Activated CD4-positive, alpha-beta T cell treated with anti-CD3 and anti-CD28 coated beads for 36 hours (primary cell): ENCODE measurements at places on chromosomes 4 and X. TPM values are rescaled to one million over a fixed set of nuclear protein-coding genes. Genes with fewer than 3 reads are reported as not detected.

The PHKA1 gene
- 9.4 TPM for total RNA-seq

DNA sequence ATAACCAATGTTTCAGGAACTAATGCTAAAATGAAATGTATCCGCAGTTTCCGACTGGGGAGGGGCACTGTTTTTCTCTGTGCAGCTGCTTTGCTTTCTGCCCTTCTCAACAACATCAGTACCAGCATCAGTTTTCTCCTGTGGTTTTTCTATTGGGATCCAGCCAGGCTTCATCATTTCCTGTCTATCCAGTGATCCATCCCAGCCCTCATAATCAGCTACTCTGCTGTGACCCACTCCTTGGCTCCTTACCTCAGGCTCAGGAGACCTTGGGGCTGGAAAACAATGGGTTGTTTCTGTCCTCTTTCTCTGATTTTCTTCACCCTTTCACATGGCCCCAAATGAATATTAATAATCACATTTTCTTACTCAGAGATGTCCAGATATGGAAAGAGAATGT is 222.2 kb upstream of the DKK2 start:
- no peak for DNase-seq

The IGSF1 gene
- total RNA-seq, result not detected

GRCh38 chr4:3936184-3936583 is 170.0 kb downstream of the ADRA2C start:
- no peak for DNase-seq

- DNase-seq, result no peak
Measured at GRCh38 chr4:15598644-15599043, 56.5 kb downstream of the FBXL5 start.

- DNase-seq, result no peak
Measured at GRCh38 chr4:71553605-71554004, 214.8 kb downstream of the SLC4A4 start.

The HDX gene
- 1.5 TPM for total RNA-seq

DNA sequence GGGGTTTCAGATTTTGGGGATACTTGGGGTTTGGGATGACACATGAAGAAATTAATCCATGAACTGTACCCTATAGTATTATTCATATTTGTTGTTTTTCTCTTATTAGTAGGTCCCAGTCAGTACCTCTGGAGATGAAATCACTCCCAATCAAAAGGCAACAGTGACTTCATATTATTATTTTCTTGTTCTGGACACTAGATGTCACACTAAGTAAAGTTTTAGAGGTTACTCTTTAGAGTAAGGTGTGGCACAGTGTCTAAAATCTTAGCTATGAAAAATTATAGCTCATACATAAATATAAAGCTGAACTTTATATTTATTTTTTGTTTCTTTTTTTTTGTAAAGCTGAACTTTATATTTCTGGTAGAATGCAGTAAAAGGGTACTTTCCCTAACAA is 35.1 kb downstream of the FAM114A1 start:
- no peak for DNase-seq

DNA sequence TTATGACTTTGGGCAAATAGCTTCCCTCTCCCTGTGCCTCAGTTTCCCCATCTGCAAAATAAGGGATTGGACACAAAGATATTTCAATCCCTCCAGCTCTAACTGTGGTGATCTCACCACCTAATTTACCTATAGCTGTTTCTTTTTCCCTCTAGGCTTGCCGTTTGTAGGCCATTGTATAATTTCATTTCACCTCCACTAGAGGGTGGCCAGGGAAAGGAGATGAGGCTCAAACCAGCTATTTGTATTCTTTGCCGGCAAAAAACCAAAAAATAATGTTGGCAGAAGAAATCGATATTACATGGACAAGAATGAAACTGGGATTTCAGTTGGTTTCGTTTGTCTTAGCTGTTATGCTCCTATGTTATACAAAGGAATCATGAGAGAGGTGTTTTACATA is 36.1 kb upstream of the DOCK11 start:
- peak; percentile 34 for DNase-seq

GRCh38 chrX:54640103-54640690 is 110.2 kb downstream of the GNL3L start:
- DNase-seq, result no peak

- DNase-seq, result peak; percentile 20
Measured at GRCh38 chrX:110795645-110796406, at the start of gene CHRDL1. Gene CHRDL1 (minus strand): TSS chrX:110795817. CDS start chrX:110792181, 3,636 bp downstream.

The ITGB1BP2 gene
- 6.5 TPM for total RNA-seq

DNA sequence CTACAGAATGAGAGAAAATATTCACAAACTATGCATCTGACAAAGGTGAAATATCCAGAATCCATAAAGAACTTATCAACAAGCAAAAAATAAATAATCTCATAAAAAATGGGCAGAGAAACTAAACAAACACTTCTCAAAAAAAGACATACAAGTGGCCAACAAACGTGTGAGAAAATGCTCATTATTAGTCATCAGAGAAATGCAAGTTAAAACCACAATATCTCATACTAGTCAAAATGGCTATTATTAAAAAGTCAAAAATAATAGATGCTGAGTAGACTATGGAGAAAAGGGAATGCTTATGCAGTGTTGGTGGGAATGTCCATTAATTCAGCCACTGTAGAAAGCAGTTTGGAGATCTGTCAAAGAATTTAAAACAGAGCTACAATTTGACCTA is 533.3 kb downstream of the TMA16 start:
- DNase-seq, result no peak

- DNase-seq, result no peak
Measured at GRCh38 chr4:47692691-47693090, 145.2 kb downstream of the CORIN start.

The ZNF630 gene
- total RNA-seq, result 1.7 TPM
